Fibroblast of skin of left biceps (primary cell): ENCODE measurements at places on chromosomes 6 and 20.

DNA sequence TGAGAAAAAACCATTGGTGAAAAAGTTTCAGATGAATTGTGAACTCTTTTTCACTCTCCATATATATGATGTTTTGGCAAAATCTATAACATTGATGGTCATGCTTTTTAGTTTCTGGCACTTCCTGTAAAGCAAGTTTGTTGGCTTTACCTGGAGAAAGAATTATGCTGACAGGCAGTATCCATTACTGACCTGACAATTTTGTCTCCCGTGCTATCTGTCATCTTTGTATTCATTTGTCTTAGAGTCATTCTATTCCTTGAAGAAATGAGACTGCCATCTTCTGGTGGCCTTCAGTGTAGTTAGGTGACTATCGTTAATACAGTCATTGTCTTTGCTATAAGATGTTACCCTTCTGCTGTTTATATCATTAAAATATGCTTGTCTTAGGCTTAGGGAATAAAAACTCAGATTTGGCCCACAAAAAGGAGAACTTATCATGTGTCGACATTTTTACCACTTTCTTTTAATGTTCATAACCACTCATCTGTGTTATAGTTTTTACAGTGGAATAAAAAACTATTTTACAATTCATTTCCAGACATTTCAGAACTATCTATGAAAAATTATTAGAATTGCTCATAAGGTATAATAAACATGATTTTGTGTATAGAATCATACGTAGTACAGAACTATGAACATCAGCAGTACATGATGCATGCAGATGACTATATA lies 707.0 kb downstream of the EPM2A start:
- no peak for DNase-seq

DNA sequence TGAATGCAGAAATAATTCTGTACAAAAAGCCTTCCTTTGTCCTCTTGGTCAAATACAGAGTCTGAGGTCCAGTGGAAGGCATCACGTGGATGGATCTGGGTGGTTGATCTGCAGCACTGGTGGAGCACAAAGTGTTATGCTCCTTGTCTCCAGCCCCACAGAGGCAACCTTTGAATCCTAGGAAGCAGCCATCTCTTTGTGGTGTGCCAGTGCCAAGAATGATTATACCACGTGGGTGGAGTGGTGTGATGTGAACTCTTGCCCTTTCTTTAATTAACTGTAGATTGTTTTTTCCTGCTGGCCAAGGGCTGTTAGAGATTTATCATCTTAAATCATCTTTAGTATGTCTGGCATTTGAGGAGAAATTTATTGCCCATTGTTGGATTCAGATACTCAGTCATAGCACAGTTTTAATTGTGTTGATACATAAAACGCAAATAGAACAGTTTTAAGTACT lies 31.1 kb downstream of the NCOA7 start:
- DNase-seq: no peak

DNA sequence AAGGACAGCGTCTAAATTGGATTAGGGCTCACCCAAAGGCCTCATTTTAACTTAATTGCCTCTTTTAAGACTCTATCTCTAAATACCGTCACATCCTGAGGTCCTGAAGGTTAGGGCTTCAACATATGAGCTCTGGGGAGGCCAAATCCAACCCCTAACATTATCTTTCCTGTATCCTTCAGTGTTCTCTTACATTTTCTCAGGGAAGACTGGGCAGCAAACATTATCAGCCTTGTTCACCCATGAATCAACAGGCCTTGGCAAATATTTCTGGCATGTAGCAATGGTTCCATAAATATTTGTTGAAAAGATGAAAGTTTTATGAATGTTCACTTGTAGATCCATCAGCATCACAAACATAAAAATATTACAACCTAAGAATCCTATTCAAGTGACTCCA lies 24.6 kb upstream of the FOXF2 start:
- DNase-seq: no peak

DNA sequence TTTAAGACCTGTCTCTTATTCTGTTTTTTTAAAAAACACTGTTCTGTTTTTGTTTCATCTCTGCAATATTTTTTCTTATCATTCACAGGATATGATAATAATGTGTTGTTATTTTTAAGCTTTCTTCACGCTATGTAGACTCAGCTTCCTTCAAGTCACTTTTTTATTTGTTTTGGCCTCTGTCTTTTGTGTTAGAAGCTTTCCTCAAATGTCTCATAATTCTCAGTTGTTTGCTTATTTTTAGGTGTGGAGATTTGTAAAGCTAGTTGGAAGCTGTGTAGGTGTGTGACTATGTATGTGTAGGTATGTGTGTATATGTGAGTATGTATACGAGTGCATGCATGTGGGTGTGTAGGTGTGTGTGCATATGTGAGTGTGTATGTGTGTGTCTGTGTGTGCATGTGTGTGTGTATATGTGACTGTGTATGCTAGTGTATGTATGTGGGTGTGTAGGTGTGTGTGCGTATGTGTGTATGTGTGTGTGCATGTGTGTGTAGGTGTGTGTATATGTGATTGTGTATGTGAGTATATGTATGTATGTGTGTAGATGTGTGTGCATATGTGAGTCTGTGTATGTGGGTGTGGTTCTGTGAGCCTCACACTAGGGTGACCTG lies 16.3 kb upstream of the VEGFA start:
- no peak for DNase-seq

GRCh38 chr6:166541876-166542579 lies 44.5 kb downstream of the RAMACL start:
- DNase-seq: no peak

DNA sequence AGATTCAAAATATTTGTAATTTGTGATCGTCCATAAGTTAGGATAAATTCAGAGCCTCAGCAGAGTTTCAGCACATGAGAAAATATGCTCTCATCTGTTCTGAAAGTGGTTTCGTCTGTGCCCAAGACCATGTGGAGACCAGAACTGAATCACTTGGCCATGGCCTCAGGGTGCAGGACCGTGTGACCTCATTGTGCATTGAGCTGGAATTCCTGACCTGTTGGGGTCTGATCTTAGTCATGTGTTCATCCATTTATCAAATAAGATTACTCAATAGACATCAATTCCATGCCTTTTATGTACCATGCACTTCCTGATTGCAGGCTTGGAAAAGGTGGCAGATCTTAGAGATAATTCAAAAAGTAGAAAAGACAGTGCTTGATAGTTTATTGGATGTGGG lies 680.5 kb downstream of the QKI start:
- DNase-seq: no peak

DNA sequence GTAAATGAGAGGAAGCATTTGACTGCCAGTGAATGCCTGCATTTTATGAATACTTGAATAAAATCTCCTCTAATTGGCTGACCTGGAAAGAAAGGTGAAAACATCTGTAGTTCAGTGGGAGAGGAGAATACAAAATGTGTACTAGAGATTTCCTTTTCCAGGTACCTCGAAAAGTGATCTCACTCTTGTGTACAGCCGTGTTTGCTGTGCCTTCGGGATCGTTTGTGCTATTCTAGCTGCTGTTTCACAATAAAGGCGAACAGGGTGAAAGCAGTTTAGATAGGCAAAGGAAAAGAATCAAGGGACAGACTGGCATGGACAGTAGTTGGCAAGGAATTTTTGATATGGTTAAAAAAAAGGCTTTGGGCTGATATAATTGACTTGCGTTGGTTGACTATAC lies 112.3 kb downstream of the ARID1B start:
- DNase-seq: no peak

DNA sequence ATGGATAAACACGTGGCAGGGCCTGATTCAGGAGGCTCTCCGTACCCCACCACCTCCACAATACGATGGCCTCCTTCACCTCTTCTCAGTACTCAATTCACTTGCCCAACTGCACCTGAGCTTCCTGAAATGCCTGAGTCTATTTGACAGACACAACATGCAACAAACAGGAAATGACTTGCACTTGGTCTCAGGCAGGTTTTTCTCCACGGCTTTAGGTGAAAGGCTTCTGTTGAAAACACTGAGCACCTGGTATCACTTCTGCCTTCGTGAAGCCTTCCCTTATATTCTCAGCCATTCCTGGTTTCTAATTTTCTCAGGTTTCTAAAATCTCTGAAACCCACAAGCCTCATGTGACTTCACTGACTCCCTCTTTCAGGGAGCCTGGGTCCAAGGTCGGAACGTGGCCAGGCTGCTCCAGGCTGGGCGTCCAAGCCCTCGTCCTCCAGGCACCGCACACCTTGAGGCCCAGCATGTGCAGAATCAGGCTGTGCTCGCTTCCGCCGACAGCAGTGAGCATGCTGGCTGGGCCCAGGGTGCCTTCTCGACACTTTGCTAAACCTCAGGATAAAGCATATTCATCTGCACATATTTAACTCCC lies 34.7 kb downstream of the TAF4 start:
- no peak for DNase-seq

DNA sequence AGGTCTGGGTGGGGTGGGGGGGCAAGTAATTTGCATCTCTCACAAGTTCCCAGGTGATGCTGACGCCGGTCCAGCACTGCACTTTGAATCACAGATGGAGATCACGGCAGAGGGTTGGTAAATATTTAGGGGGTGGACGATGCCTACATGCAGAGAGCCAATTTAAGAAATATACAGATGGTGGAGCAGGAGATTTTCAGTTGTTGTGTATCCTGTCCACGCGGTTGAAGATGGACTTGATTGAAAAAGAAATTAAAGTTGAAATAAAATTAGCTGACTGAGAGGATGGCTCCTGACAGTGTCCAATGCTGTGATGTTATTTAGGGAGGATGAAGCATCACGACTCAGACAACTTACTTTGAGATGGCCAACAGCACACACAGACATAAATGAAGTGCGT lies 74.6 kb downstream of the PHACTR3 start:
- DNase-seq: no peak

DNA sequence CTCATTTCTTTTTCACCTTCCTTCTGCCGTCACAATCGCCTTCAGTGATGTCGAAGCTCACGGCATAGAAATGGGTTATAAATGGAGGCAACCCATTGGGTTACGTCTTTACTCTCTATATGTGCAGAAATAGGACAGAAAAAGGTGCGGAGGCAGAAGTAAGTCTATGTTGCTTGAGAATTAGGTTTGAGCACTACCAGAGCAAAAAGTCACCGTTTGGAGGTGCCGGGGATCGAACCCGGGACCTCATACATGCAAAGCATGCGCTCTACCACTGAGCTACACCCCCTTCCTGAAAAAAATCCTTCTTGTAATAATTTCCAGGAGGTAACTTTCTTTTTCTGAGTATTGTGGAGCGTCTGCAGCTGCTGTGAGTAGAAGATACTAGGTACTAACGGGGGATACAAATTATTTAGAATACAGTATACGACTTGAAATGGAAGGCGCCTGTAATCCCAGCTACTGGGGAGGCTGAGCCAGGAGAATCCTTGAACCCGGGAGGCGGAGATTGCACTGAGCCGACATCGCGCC lies 134.2 kb downstream of the TRIM27 start:
- peak; percentile 29 for DNase-seq

DNA sequence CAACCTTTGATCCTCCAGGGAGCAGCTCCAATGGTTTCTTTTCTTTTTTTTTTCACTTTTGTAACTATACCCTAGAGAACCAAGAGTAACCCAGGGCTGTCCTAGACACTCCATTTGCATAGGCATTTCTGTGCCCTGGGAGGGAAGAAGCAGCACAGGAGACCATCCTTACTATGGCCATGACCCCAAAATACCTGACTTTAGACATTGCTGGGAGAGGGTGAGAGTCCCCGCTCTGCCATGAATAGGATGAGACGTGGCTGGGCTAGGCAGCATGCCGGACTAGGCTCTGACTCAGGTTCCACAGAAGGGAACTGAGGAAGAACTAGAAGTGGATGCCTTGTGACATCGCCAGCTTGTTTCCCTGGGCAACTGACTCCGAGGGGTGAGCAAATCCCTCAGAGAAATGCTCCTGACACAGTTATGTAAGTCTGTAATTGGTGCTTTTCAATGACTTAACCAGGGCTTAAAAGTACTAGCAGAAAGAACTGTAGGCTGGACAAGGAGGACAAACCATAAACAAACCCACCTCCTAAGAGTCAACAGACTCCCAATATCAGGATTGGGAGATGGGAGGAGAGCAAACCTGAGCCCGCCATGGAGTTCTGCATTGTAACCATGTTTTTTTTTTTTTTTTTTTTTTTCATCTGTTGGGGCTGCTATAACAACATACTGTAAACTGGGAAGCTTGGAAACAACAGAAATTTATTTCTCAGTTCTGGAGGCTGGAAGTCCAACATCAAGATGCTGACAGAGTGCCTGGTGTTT lies 910 bp upstream of the ADTRP start:
- no peak for DNase-seq

DNA sequence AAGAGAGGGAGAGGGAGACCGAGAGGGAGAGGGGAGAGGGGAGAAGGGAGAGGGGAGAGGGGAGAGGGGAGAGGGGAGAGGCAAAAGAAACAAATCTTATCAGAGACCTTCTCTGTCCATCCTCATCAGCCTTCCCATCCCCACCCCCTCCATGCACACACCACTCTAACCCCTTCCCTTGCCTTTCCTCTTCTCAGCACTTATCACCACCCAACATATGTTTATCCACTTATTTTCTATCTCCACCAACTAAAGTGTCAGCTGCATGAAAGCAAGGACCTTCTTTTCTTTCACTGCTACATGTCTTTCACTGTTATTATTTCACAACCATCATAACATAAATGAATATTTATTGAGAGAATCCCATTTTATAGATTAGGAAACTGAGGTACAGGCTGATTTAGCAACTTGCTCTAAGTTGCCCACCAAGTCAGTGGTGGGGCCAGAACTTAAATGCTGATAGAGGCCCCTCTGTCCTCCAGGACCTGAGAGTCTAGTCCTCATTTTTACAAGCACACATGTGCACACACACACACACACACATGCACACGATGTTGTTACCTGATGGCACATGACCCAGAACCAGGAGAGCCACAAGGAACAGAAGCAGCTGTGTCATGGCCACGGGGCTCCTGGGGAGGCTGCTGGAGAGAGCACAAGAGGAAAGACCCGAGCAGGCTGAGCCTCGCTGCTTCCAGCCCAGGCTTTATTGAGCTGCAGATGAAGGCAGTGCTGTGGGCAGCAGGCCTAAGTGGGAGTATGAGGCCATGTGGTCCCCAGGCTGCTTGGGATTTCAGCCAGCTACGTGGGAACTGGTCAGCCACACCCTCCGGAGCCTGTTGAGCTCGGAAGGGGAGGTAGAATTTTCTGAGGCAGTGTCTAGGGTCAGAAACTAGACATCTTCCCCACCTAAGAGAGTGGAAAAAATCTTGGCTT lies 2.3 kb downstream of the DEFB124 start:
- no peak for DNase-seq

DNA sequence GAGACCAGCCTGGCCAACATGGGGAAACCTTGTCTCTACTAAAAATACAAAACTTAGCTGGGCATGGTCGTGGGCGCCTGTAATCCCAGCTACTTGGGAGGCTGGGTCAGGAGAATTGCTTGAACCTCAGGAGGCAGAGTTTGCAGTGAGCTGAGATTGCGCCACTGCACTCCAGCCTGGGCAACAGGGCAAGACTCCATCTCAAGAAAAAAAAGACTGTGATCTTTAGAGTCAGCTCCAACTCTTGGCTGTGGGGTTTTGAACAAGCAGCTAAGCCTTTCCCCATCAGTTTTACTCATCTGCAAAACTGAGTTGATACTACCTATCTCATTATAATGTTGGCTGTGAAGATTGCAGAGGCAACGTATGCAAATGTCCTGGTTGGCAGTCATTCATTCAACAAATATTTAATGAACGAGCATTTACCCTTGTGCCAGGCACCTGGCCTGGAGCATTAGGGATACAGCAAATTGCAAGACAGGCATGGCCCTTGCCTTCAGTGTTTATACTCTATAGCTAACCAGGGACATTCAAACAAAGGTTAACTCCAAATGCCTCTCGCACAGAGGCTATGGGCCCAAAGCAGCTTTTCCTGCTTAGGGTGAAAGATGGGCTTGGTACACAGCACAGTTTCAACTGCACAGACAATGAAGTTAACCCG lies 37.8 kb downstream of the ILRUN start:
- DNase-seq: no peak

GRCh38 chr6:14919038-14919670 lies 326.7 kb upstream of the JARID2 start:
- DNase-seq: no peak

GRCh38 chr20:5261763-5262162 lies 55.0 kb downstream of the PROKR2 start:
- DNase-seq: no peak
